ENCODE measurements at places on chromosomes 7 and 10.

- DNase-seq: no peak
These were observed 61.8 kb downstream of the PLXNA4 start for GRCh38 chr7:132514430-132514829.

GRCh38 chr7:96219378-96220130 lies 102.3 kb downstream of the SLC25A13 start:
- DNase-seq: no peak

- no peak for DNase-seq
These were observed 1251.5 kb downstream of the DNAJB9 start for GRCh38 chr7:109821156-109821555.

DNA sequence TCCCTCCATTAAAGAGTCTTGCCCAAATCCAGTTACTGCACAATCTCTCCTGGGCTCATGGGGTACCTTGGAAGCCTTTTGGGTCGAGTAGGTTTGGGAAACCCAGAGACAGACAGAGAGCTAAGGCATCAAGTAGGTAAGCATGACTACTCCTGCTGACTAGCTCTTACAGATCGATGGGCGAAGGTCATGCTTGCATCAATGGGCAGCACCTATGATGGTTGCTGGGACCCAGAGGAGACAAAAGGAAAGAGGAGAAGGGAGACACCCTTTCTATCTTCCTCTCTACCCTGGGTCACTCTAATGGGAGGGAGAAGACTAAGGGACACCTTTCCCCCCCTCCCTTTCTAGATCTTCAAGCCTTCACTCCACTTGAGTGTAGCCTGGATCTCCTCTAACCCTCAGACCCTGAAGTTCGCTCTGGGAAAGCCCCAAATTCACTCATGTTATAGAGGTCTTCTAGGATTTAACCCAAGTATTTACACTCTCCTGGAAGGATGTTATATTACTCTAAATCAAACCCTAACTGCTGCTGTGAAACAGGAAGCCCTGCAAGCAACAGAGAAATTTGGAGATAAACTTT lies 31.6 kb upstream of the ZNF746 start:
- no peak for DNase-seq

GRCh38 chr7:73716318-73716890 lies 3.1 kb downstream of the STX1A start:
- DNase-seq: no peak

DNA sequence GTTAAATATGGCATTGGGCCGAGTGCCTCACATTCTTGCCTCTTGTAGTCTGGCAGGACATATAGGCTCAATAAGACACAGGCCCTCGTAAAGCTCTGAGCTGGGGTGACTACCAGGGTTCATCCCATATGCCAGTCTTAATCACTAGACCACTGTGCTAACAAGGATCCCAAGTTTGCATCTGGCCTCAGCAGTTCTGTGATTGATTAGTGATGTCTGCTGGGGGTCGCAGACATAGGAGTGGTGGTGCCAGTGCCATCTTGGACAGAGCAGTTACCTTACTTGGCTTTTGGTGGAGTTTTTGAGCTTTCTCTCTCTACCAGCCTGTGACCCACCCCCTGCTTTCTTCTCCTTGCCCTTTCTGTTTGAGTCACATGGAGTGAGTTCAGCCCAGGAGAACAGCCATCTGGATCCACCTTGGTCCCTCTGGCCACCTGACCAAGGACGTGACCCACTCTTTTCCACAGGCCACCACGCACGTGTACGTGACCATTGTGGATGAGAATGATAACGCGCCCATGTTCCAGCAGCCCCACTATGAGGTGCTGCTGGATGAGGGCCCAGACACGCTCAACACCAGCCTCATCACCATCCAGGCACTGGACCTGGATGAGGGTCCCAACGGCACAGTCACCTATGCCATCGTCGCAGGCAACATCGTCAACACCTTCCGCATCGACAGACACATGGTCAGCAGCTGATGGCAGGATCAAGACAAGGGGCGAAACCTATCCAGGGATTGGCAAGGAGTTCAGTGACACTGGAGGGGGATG lies 4.1 kb upstream of the VSIR start:
- no peak for DNase-seq

DNA sequence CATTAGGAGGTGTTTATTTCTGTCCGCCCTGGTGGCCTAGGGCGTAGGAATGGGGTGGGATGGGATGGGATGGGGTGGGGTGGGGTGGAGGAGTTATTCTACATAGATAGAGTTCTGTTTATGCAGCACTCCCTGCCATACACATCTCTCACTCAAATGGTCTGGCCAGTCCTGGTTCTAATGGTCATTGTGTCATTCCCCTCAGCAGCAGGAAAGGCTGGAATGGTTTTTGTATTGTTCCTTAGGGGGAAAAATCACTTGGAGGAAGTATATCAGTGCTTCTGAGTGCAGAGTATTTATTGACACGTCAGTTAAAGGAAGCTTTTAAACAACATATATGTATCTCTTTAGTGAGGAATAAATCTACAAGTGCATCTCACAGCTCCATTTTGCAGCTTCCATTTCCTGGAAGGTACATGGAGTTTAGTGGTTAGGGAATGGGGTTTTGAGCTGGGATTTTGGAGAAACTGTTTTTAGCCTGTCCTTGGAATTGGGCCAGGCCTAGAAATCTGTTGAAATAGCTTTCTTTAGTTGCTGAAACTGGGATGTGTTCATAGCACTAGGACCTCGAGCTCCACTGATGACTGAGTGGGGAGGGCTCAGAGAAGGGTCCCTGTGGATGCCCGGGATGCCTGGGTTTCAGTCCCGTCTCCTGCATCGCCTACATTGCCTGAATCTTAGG lies 8.3 kb downstream of the TSPAN14 start:
- DNase-seq: no peak

GRCh38 chr7:142440906-142441411 lies 183.1 kb upstream of the PRSS58 start:
- DNase-seq: no peak

- DNase-seq: no peak
These were observed 102.8 kb downstream of the TACC2 start for GRCh38 chr10:122091722-122092121.

DNA sequence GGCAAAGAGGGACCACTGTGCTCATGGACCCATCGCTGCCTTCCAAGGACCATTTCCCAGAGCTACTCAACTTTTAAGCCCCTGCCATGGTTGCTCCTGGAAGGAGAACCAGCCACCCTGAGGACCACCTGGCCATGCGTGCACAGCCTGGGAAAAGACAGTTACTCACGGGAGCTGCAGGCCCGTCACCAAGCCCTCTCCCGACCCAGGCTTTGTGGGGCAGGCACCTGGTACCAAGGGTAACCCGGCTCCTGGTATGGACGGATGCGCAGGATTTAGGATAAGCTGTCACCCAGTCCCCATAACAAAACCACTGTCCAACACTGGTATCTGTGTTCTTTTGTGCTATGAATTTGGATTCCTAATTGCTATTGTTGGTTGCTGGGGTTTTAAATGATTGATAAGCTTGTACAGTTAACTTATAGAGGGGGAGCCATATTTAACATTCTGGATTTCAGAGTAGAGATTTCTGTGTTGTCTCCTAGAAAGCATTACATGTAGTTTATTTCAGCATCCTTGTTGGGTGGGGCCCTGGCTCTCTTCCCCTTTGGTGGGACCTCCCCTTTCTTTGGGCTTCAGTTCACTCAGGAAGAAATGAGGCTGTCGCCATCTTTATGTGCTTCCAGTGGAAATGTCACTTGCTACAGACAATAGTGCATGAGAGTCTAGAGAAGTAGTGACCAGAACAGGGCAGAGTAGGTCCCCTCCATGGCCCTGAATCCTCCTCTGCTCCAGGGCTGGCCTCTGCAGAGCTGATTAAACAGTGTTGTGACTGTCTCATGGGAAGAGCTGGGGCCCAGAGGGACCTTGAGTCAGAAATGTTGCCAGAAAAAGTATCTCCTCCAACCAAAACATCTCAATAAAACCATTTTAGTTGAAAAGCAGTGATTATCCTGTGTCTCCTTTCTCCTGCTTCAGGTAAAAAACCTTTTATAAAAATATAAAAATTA lies 19.4 kb downstream of the LAT2 start:
- no peak for DNase-seq

DNA sequence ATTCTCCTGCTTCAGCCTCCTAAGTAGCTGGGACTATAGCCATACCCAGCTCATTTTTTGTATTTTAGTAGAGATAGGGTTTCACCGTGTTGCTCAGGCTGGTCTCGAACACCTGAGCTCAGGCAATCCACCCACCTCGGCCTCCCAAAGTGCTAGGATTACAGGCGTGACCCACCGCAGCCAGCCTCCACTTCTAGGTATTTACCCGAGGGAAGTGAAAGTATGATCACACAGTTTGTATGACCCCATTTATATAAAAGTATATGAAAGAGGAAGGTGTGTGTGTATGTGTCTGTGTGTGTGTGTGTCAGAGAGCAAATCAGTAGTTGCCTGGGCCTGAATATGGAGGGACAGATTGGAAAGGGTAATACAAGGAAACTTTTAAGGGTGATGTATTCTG lies 2.0 kb upstream of the PURB start:
- DNase-seq: no peak

DNA sequence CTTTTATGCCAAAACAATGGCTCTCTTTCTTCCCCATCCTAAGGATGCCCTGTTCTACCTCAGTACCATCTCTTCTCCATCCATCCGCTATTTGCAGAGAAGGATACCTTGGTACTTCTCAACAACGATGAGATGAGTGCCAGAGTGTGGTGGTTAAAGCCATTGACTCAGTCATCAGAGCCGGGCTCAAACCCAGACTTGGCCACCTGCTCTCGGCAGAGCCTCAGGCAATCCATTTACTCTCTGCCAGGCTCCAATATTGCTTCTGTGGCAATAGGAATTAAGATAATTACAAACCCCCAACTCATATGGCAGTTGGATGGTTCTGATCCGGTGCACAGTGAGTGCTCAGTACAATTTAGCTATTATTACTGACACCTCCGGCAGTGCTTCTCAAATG lies 121.3 kb downstream of the PRLHR start:
- no peak for DNase-seq

DNA sequence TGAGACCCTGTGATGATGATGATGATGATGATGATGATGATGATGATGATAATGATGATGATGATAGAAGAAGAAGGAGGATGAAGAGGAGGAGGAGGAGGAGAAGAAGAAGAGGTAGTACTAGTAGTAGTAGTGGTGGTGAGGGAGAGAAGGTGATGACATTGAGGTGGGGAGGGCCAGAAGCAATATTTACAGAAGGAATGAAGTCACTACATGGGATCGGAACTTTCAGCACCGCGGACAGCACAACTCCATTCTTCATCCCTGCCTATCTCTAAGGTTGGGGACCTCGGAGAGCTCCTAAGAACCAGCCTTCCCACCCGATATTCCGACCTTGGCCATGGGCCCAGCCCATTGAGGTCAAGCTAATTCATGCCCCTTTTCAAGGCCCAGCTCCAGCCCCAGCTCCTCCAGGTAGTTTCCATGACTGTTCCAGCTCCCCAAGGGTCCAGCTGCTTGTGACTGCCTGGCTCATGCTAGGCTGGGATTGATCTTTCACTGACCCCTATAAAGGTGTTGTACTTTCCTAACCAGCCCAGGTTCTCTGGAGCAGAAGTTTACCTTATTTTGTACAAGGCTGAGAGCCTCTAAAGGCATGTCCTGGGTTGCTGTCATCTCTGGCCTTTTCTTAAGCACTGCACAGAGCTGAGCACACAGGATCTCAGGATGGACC lies 10.3 kb downstream of the CRHR2 start:
- no peak for DNase-seq

DNA sequence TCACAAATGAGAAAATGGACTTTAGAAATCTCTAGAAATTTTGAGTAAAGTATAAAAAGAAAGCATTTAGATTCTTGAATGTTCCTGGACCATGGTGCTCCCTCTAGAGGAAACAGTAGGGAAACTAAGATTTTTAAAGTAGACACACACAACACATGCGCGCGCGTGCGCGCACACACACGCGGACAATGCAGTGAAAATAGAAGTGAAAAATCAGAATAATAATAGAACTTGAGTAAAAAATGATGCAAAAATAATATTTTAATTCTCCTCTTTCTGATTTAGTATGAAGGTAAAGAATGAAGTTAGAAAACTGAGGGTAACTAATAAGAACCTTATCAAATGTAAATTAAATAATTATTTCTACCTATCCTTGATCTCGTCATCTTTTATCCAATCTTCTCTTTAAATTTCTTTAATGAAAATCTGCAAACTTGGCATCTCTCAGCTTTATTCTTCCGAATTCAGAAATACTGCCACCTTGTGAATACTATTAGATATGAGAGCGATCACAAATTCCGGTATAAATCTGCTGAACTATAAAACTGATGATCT lies 117.0 kb upstream of the AMPH start:
- no peak for DNase-seq

GRCh38 chr10:102398172-102399020 lies 2.9 kb downstream of the NFKB2 start:
- no peak for DNase-seq

GRCh38 chr7:150451097-150451793 lies 815 bp downstream of the GIMAP8 start:
- DNase-seq: peak; percentile 41

DNA sequence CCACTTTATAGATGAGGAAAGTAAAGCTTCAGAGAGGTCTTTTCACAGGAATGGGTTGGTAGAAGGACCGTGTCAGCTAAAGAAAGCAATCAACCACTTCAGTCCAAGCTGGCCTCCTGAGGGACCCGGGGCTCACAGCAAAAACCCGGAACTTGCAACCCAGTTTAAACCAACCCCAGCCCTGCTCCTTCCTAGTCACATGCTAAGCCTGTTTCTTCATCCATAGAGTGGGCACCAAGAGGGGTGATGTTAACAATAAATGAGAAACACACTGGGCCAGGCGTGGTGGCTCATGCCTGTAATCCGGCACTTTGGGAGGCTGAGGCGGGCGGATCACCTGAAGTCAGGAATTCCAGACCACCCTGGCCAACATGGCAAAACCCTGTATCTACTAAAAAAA lies 12.1 kb upstream of the NPFFR1 start:
- DNase-seq: no peak

GRCh38 chr7:157782041-157782440 lies 445.2 kb downstream of the DNAJB6 start:
- no peak for DNase-seq

GRCh38 chr10:89904755-89905154 lies 203.4 kb downstream of the KIF20B start:
- DNase-seq: no peak

- DNase-seq: no peak
These were observed 4.8 kb upstream of the TRDMT1 start for GRCh38 chr10:17206210-17206709.

GRCh38 chr10:43256531-43257346 lies 10.1 kb downstream of the RASGEF1A start:
- DNase-seq: no peak

- DNase-seq: no peak
These were observed 24.5 kb downstream of the TMEM209 start for GRCh38 chr7:130180571-130181262.
